ENCODE measurements at places on chromosomes 6 and 20.

- peak; percentile 71 for DNase-seq
These were observed 17.9 kb downstream of the GNAS start for GRCh38 chr20:58870293-58871014.

DNA sequence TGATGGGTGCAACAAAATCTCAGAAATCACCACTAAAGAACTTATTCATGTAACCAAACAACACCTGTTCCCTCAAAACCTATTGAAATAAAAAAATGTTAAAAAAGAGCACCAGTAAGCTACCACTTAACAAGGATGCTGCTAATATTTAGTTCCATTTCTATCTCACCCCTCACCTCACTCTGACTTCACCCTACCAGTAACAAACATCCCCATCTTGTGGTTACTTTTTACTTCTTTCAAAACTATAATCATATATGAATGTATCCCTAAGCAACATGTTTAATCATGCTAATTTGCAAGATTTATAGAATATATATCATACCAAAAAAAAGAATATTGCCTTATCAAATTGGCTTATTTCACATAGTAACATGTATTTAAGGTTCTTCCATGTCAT, 27.4 kb upstream of the SLC24A3 start:
- no peak for DNase-seq

GRCh38 chr6:41914869-41915530, 5.9 kb downstream of the MED20 start:
- no peak for DNase-seq

DNA sequence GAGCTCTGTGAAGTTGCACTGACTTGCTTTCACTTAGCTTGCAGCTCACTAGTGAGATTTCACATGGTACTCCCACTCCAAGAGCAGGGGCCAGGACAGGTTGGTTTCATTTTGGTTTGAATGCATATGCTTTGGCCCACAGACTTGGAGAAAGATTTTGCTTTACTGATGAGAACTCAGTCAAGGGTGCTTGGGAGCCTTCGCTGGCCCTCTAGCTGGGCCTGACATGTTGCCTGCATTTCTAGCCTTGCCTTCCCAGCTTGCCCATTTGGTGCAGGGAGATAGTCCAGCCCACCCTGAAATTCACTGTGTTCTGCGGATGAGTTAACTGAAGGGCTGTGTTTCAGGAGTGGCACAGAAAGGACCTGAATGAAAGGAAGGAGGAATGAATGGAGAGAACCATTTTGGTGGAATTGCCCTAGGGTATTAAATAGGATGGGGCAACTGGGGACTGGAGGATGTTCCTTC, 1.9 kb downstream of the SGK1 start:
- peak; percentile 74 for DNase-seq

- peak; percentile 29 for DNase-seq
These were observed at the start of gene CALHM5 for GRCh38 chr6:116511424-116512110. CALHM5 (plus strand) TSS chr6:116511639; CDS start chr6:116511697, 58 bp downstream.

GRCh38 chr6:81049425-81050042, 702.9 kb downstream of the TENT5A start:
- DNase-seq, result no peak

DNA sequence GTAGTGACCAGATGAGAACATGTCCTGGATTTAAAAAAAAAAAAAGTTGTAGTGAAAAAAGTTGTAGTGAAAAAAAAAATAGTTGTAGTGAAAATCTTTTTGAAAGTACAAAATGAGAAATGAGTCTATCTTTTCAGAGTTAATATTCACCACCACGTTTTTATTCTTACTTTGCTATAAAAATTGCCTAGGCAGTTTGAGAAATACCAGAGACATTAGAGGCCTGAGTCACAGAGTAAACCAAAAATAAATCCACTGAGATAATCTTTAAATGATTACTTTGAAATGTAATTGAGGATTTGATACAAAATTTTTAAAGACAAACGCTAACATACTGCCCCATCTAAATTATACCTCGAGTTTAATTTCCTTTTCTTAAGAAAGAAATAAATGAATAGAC, 101.2 kb upstream of the TIAM2 start:
- no peak for DNase-seq

- DNase-seq, result no peak
These were observed 631.4 kb downstream of the CDH26 start for GRCh38 chr20:60589623-60590022.

- DNase-seq, result no peak
These were observed 13.6 kb downstream of the GLYATL3 start for GRCh38 chr6:49513153-49513989.

GRCh38 chr6:106750946-106751345, 121.6 kb downstream of the QRSL1 start:
- DNase-seq, result no peak

GRCh38 chr6:101259505-101259904, 134.0 kb upstream of the GRIK2 start:
- DNase-seq, result no peak

DNA sequence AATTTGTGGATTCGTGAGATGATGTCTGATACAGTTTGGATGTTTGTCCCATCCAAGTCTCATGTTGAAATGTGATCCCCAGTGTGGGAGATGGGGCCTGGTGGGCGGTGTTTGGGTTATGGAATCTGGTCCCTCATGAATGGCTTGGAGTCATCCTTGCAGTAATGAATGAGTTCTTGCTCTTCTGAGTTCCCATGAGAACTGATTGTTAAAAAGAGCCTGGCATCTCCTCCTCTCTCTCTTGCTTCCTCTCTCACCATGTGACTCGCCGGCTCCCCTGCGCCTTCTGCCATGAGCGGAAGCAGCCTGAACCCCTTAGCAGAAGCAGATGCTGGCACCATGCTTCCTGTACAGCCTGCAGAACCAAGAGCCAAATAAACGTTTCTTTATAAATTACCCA, 30.5 kb upstream of the RPP40 start:
- DNase-seq, result peak; percentile 76

GRCh38 chr20:24682496-24682985, 213.1 kb downstream of the SYNDIG1 start:
- DNase-seq, result no peak

GRCh38 chr20:46683939-46684750, 5.1 kb downstream of the TP53RK start:
- DNase-seq, result no peak

- DNase-seq, result peak; percentile 16
These were observed 27.0 kb downstream of the SNAI1 start for GRCh38 chr20:50009521-50010454.

GRCh38 chr6:43770372-43771209, 580 bp downstream of the VEGFA start:
- peak; percentile 58 for DNase-seq
